ENCODE measurements at places on chromosomes 7 and 10. TPM values are rescaled to one million over a fixed set of nuclear protein-coding genes. Genes with fewer than 3 reads are reported as not detected.

The CNTNAP2 gene
- total RNA-seq: not detected

GRCh38 chr7:30142710-30143109, 7.9 kb downstream of the MTURN start:
- DNase-seq: no peak

DNA sequence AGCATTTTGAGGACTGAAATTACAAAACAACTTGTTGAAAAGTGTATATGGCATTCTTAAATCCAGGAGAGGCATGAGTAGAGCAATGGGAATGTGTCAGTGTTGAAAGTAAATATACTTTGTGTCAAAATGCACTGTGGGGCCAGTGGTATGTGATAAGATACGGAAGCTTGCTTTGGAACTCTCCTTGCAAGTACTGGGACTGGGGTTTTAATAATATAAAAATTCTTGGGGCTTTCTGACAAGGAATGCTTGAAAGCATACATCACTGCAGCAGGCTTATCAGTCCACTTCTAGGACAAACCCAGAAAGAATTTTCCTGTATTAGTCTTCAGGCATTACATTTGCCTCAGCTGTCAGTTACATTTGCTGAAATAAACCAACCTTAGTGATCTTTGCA, 472.8 kb upstream of the FZD8 start:
- no peak for DNase-seq

GRCh38 chr10:10915215-10915614, 102.5 kb upstream of the CELF2 start:
- DNase-seq: no peak

DNA sequence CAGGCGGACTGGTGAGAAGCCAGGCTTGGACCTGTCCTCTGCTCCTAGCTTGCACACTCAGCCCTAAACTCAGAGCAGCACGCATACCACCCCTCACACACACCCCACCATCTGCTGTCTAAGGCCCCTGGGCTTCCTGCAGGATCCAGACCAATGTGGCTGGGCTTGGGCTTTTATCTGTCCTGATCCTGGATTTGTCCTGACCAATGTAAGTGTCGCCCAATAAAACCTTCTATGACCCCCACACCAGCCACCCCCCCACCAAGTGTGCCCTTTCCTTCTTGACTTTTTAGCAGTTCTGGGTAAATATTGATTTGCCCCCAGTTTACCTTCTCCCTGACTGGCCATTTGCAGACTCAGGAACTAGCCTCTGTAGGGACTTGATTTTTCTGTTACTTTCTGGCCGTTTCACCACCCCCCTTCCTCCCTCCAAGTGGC, 1.7 kb upstream of the HOXA13 start:
- no peak for DNase-seq

GRCh38 chr10:102493771-102494170, 8.7 kb downstream of the ACTR1A start:
- no peak for DNase-seq

The YWHAG gene
- total RNA-seq: 143 TPM

The SPDYE5 gene
- total RNA-seq: not detected

The SPDYE11 gene
- not detected for total RNA-seq

The LBX1 gene
- not detected for total RNA-seq
